ENCODE measurements at places on chromosomes 16 and 17.
A peak's percentile ranks its signal among the peaks of the same experiment; 100 is the strongest.

- no peak for DNase-seq
These were observed 43.6 kb upstream of the PIK3R6 start for GRCh38 chr17:8910969-8911604.

DNA sequence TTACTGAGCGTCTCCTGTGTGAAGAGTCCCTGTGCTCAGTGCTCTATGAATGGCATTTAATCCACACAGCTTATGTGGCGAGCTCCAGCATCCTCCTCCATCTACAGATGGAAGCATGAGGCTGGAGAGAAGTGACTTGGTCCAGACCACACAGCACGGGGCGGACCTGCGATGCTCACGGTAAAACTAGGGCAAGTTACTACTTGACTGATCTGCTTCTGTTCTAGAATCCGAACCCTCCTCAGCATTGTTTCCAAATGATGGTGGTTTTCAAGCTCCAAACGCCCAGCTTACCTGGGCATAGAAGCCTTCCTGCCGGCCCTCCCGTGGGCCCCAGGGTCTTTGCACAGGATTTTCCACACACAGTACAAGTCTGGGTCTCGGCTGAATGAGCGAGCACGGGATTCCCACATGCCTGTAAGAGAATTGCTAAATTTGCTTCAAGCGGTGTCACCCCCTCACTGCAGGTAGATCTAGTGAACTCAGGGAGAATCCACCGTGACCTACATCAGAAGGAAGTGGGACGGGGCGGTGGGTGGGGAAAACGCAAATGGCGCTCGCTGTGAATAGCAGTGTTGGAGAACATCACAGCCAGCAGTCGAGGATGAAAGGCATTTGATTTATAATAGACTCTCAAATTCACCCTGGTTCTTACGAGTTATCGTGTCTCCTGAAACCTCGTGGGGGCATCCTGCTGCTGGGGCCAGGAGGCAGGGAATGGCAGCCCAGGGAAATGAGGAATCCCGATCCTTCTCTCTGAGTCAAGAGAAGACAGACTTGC, 101.1 kb downstream of the CMIP start:
- DNase-seq = no peak

DNA sequence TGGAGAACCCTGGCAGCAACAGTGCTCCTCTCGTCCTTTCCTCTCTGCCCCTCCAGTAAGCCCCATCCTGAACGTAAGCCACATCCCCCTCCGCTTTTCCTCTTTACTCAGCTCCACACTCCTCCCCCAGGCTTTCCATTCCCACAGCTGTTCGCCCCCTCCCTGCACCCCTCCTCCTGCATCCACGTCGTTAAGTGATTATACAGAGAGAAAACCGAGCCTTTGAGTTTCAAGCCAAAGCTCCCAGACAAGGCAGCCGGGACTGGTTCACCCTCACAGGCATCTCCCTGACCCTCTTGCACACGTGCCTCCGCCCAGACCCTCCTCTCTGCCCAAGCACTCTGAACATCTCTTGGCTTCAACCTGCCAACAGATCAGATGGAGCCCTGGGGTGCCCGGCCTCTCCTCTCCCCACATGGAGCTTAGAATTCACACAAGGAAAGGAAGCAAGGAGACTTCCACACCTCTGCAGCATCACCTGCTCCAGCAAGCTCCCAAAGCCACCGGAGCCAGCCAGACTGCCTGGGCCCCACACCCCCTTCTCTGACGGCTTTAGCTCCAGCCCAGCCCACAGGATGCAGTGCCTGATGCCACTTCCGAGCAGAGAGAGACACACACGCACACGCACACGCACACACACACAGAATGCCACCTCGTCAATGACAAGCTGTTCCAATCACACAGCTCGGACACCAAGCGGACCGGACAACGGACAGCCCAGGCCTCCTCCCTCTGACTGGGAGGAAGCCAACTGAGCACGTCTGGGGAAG, 99.9 kb upstream of the CCL2 start:
- no peak for DNase-seq

GRCh38 chr16:72092832-72093447, 480 bp downstream of the TXNL4B start:
- DNase-seq = no peak

GRCh38 chr16:68354816-68355215, 44.0 kb downstream of the PRMT7 start:
- DNase-seq = no peak

DNA sequence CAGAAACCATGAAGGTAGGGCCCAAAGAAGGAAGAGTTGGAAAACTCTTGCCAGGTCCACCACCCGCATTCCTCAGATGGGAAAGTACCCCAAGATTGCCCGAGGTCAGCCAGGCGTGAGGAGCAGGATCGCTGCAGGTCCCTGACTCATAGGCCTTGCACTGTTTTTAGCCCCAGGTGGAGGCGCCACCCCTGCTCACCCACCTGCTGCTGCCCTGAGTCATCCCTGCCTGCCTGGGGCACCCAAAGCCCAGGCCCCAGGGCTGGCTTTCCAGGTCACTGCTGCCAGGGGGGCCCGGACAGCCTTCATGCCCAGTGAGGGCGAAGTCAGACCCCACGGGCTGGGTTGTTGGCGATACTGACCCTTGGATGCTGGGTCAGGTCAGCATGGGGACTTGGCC, 100.9 kb downstream of the AMFR start:
- DNase-seq = no peak

DNA sequence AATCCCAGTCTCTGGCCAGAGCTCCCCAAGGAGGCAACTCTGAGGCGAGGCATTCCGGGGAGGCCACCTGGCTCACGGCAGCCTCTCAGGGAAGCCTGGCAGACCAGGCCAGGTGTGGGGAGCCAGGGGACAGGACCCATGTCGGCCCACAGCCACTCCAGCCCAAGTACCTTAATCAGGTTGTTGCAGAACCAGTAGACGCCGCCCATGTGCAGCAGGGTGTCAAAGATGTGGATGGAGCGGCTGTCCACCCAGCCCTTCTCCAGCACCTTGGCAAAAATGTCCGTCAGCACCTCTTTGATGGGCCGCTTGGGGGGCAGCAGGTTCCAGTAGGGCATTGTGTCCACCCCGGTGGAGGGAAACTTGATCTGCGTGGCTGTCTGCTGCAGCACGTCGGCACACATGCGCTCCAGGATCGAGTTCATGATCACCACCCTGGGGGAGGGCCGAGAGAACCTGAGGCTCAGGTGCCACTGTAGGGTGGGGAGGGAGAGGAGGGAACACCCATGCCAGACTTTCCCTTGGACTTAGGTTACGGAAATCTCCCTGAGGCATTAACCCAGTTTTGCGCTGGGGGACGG, 7.8 kb downstream of the CSF3 start:
- DNase-seq = no peak

DNA sequence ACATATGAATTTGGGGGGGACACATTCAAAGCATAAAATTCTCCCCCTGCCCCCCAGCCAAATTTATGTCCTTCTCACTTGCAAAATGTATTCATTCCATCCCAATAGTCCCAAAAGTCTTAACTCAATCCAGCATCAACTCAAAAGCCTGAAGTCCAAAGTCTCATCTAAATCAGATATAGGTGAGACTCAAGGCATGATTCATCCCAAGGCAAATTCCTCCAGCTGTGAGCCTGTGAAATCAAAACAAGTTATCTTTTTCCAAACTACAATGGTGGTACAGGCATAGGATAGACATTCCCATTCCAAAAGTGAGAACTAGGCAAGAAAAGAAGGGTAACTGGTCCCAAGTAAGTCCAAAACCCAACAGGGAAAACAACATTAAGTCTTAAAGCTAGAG, 5.9 kb upstream of the GOSR2 start:
- no peak for DNase-seq

DNA sequence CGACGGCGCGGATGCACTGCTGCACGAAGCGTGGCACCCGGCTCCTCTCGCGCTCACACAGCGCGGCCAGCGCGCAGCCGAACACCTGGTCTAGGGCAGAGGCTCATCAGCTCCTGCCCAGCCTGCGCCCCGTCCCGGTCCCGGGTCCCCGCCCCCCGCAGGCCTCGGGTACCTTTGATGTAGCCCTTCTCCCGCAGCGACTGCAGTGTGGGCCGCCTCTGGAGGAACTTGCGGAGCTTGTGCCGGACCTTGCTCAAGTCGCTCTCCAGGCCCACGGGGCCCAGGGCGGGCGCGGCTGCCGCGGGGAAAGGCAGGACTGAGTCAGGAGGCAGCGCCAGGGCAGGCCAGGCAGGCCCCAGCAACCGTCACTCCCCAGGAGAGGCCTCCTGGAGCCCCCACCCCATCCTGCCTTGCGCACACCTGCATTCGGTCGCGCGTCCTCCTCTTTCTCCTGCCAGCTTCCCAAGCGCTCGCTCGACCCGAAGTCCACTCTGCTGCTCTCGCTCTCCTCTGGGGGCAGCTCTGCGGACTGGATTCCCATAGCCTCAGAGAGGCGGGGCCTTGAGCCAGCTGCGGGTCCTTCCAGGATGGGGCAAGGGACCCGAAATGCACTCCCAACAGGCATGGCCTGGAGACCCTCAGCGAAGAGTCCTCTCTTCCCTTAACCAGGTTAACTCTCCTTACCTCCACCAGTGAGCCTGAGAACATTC, 36.0 kb downstream of the ARHGAP27 start:
- no peak for DNase-seq

- peak; percentile 45 for DNase-seq
These were observed 520 bp downstream of the JPT2 start for GRCh38 chr16:1678500-1679098.

DNA sequence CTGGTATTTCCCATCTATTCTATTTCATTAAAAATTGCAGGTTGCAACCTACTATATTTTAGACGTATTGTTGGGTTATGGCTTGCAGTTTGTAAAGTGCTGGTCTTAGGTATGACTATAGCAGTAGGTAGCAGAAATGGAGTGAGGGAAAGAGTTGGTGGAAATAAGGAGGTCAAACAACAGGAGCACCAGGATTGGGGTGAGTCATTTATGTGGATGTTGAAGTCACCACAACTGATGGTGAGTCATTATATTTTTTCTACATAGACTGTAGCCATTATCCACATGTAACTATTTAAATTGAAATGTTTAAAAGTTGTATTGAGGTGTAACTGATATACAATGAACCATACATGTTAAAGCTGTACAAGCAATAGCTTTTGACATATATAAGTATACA, 25.0 kb upstream of the HS3ST3A1 start:
- DNase-seq = no peak

DNA sequence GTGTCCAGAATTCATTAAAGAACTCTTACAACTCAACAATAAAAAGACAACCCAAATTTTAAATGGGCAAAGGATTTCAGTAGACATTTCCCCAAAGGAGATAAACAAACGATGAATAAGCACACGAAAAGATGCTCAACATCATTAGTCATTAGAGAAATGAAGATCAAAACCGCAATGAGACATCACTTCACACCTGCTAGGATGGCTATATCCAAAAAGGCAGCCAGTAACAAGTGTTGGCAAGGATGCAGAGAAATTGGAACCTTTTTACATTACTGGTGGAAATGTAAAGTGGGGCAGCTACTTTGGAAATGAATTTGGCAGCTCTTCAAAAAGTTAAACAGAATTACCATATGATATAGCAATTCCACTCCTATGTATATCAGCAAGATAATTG, 42.0 kb downstream of the PITPNM3 start:
- no peak for DNase-seq

DNA sequence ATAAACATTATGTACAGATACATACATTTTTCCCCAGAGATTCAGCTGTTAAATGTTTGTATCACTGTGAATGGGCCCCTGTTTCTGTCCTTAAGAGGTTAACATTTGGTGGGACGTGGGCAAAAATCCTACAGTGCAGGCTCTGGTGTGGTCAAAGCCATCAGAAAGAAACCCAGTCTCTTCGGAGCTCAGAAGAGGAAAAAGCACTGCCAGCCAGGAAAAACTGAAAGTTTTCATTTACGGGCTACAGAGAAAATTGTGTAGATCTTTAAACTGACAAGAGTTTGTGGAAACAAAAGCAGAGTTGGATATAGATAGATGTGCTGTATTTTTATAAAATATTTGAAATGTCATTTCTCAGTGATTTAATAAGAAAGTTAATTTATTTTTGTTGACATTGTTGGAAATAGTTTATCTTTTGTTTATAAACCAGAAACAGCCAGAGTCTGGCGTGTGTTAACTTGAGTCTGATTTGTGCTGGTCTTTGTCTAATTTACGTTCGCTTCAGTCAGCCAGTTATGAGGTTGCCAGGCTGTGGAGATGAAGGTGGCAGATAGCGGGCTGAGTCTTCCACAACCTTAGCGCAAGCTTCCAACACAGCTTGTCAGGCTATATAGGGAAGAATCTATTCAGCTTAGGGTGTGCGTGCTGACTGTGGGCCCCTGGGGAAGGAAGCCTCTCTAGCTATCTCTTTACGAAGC, 9.5 kb upstream of the TEKT3 start:
- DNase-seq = no peak

- DNase-seq = no peak
These were observed 1.4 kb upstream of the PAQR4 start for GRCh38 chr16:2967721-2968161.

DNA sequence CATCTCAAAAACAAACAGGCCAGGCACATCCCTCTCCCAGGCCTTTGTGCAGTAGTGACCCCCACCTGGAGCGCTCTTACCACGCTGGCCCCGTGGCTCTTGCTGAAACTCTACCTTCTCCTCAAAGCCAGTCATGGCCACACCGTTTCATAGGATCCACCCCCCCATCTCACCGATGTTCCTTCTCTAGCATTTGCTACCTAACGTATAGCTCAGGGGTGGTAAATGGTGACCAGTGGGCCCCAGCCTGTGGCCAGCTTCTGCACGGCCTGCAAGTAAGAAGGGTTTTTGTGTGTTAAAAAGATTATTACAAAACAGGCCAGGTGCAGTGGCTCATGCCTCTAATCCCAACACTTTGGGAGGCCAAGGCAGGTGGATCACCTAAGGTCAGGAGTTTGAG, 43.8 kb downstream of the RMI2 start:
- DNase-seq = no peak

DNA sequence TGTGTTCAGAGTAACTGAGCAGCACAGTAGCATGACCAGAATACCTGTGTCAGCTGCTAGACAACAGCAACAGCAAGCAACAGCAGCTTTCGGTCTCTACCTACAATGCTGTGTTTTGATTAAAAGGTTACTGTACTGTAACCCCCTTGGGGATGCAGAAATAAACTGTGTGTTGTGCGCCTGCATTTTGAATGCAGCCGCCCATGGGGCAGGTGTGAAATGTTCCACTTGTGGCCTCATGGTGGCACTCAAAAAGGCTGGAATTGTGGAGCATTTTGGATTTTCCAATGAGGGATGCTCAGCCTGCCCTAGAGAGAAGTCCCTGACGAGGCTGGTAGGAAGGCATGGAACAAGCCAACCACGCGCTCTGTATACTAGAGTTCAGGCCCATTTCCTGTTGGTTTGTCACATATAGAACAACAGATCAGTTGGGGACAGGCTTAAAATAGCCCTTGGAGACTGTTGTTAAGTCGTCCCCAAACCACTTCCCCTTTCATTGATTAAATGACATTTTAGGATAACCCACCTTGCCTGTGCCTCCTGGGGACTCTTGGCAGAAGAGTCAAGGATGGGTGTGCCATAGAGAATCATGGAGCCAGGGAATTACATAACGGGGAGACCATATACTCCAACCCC, 27.1 kb downstream of the SCPEP1 start:
- DNase-seq = no peak

All from T-helper 17 cell (primary cell).